ENCODE measurements at places on chromosomes 16 and 17.

DNA sequence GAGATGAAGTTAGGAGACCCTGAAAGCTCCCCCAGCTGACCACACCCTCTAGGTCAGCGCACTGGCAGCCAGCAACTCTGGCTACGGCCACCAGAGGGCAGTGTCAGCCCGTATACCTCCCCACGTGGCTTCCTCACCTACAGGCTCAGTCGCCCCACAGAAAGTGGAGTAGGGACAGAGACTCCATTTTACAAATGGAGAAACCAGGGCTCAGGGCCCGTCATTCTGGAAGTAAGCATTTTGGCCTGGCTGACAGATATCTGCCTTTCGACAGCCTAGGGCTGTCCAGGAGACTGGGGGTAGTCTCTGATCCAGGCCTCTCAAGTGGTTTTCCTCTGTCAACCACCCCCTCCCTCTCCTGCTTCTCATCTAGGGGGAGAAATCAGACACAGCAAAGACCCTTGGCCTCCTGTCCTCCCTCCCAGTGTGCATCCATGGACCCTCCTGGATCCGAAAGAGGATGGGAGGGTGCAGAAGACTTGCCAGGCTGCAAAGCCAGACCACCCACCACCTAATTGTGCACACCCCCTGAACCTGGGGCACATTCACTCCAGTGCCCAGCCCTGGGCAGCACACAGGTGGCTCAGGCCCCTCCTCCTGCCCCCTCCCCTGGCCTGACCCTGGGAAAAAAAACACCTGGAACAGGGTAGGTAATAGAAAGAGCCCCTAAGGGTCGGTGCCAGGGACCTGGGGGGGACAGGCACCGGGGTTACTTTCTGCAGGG lies 3.8 kb upstream of the HAP1 start:
- DNase-seq: peak; percentile 82

DNA sequence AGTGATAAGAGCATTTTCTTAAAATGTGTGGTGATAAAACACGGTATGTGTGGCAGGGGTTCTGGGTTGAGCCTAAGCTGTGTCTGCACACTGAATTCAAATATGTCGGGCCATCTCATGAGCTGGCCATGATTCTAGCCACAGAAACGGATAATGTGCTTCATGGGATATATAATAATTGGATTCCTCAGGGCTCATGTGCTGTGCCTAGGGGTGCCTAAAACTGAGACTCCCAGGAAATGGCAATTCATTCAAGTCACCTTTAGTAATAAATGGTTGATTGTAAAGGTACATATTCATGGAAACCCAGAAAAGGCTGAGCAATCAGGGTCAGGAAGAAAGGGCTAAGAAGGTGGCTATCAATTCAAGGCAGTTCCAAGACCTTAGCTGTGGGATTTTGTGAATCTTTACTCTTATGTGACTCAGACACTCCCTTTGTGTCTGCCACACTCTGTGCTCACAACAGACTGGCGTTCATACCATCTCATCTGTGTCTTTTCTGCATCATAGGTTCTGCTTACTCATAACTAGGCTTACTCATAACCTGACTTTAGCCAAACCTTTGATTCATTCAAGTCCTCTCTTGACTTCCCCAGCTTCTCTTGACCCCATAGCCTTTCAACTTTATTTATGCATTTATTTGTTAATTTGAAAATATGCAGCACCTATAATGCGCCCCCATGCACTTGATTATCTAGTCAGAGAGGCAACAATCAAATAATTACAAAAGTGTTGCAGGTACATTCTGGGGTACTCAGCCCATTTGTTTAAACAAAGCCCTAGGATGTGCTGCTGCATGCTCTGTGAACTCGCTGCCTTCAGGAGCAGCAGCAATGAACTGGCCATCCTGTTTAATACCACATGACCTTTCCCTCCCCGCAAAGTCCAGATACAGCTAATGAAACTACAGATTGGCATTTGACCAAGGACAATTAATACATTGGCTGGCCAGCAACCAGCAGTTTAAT lies 28.4 kb upstream of the MED13 start:
- DNase-seq: no peak

GRCh38 chr16:81866820-81867440 lies 87.8 kb downstream of the PLCG2 start:
- peak; percentile 23 for DNase-seq

DNA sequence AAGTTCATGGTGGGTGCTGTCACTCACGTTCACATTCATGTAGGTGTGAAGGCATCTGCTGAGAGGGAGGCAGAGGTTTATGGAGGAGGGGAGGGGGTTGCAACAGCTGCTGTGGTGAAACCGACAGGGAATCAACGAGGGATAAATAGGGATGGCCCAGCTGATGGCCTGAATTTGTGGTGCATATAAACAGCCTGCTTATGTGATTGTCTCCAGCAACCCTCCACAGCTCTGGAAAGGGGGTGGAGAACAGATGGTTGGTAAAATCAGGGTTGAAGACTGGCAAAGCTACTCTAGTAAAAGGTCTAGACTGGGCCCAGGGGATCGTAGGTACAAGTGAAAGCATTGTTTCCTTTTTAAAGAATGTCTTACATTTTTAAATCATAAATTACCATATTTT lies 53.7 kb downstream of the IQCK start:
- no peak for DNase-seq

DNA sequence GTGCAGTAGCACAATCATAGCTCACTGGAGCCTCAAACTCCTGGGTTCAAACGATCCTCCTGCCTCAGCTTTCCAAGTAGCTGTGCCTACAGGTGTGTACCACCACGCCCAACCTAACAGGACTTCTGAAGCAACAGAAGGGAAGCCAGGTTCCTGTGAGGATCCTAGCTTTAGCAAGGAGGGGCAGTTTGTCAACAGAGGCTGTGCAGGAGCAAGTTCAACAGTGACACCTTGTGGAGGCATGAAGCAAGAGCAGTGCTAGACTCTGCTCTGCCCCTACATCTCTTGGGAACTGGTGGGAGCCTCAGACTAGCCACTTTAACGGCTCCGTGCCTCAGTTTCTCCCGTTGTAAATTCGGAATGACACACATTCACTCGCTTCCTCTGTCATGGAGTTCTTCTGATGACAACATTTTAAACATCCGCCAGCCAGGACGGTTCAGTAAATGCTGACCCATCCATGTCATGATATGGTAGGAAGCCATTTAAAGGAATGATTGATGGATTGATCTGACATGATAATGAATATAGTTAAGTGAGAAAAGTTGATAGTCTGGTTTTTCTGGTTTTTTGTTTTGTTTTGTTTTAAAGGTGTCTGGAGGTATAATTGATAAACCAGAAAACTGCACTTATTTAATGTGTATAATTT lies 218.7 kb downstream of the MRTFB start:
- DNase-seq: no peak
